ENCODE measurements at places on chromosomes 3 and 15.

DNA sequence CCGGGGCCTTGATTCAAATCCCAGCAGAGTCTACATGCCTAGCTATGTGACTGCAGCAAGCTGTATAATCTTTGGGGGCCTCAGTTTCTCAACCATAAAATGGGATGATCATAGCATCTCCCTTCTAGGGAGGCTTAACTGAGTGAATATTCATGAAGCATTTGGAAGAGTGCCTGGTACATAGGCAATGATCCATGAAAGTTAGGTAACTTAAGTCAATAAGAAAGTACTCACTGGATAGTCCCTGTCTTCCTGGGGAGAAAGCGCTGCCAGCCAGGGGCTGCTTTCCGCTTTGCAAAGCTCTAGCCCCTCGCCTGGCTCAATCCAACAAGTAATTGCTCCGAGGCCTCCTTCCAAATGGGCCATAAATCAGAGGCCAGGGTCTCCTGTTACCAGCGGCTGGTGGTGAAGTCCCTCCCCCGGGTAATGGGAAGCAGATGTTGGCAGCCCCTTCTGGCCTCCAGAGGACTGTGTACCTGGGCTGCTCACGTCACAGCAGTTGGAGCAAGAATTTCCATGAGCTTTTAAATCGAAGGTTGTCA, 521.9 kb upstream of the PROK2 start:
- DNase-seq, result no peak

GRCh38 chr15:22904736-22905135, 66.3 kb downstream of the NIPA2 start:
- DNase-seq, result no peak

DNA sequence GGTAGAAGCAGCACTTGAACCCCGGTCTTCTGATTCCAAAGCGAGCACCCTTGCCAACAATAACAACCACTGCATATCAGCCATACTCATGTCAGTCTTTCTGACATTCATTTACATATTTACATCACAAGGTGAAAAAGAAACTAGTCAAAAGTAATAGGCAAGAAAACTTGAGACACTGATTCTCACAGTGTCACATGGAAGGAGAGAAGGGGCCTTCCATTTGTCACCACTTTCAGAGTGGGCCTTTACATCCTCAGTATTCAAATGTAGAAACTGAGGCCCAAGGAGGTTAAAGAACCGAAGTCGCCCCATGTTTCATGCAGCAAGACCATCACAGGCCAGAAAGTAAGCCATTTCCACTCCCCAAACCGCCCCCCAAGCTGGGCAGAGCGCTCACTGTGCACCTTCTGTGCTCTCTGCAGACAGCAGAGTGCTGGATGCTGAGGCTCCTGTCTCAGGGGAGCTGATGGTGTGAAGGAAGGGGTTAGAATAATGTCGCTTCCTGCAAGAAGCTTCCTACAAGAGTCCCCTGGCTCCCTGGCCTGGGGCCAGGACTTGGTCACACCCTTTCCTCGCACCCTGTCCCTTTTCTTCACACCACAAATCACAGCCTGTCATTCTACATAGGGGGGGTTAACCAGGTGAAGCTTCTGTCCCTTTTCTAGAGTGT, 260.1 kb downstream of the UACA start:
- DNase-seq, result no peak

- no peak for DNase-seq
Measured at GRCh38 chr15:39296955-39297354, 283.9 kb upstream of the THBS1 start.

DNA sequence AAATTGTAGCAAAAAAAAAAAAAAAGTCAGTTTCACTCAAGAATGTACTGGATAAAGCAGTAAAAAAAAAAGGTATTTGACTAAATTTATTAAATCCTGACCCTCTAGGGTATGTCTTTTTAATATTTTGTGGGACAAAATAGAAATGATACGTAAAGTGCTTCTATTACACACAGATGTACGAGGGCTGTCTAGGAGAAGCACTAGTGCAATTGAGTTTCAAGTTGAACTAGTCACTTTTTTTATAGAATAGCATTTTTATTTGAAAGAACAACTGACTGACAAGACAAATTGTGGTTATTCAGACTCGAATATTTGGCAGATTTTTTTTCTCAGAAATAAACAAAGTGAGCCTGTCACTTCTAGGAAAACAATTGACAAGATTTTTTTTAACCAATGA, 49.0 kb downstream of the CCDC54 start:
- DNase-seq, result no peak

DNA sequence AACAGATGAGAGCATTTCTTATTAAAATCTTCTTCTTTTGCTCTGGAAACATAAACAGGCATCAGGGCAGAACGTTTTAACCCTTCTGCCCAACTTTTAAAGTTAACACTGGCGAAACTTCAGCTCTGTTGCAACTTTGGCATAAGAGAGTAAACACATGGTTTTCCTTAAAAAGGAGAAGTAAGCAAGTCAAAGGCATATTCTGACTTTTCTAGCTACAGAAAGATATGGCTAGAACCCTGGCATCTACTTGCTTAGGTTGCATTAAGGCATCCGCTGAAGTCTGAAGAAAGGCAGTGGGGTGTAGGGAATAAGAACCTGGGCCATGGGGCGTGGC, 13.3 kb upstream of the IL16 start:
- peak; percentile 29 for DNase-seq

Measured in hematopoietic multipotent progenitor cell treated with erythropoietin and hydrocortisone succinate and interleukin-3 and kit ligand, for 6 days (in vitro differentiated cells).